HFFc6 (cell line): ENCODE measurements at places on chromosomes 5 and 9. TPM values are rescaled to one million over a fixed set of nuclear protein-coding genes. Genes with fewer than 3 reads are reported as not detected.

DNA sequence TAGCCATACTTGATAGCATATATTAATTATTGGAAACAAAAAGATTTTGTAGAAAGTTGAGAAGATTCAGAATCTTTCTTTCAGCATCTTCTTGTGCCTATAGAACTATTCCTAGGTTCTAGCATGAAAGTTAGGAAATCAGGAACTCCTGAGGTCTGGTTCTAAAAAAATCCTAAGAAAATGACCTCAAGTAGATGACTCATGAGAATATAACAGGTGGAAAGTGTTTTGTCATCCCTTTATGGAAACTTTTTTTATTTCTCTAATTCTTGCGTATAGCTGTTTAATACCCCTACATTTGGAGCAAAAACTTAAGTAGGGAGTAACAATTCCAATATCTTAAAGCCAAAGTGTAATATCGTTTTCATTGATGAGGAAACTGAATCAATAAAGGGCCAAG is 574.1 kb downstream of the NR2F1-AS1 start:
- H3K27ac ChIP-seq: no peak overlapping the region
- H3K4me1 ChIP-seq: no peaks in the 10 kb centered on the region
- no peaks in the 10 kb centered on the region for H3K36me3 ChIP-seq
- DNase-seq: no peak

DNA sequence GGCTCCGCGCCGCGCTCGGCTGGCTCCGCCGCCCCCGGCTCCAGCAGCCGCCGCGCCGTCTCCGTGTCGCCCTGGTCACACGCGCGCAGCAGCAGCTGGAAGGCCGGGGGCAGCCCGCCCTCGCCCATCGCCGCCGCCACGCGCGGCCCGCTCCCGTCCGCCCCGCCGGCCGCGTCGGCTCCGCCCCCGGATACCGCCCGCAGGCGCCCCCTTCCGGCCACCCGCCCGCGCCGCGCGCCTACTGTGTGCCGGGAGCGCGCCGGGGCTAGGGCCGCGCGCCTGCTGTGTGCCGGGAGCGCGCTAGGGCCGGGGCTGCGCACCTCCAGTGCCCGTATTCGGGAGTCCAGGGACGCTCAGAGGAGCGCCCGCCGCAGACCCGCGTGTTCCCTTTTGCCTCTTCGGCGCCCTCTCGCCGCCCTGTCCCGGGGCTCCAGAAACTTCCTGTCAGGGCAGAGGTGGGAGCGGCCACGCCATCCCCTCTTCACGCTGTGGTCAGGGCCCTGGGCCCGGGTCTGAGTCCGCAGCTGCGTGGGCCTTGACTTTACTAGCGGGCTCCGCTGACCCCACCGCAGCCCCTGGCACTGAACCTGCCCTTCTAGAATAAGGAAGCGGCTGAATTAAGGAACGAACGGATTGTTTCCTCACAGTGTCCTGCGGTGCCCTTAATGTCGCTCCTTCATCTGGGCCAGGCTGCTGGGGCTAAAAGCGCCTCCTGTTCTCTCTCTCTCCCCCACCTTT is at the start of gene ANKS6:
ANKS6 (minus strand) TSS at position 192 of the 738 bp plus-strand sequence; CDS start at position 128, 64 bp downstream.
- H3K27me3 ChIP-seq: peaks cover 4% of the 10 kb centered on the region; the same call in 1 of the 2 replicates
- no peak within 1 kb of the TSS for H3K27ac ChIP-seq
- H3K4me3 ChIP-seq: peak within 1 kb of the TSS; percentile 86
- DNase-seq: peak; percentile 39
- H3K36me3 ChIP-seq: peaks cover 14% of the 10 kb centered on the region

- peaks cover 49% of the 10 kb centered on the region for H3K4me1 ChIP-seq
- no peak for DNase-seq
- H3K36me3 ChIP-seq: no peaks in the 10 kb centered on the region
- H3K4me3 ChIP-seq: no peak overlapping the region
Observed at GRCh38 chr9:114608525-114608796, 2.6 kb upstream of the TMEM268 start.

- H3K36me3 ChIP-seq: no peaks in the 10 kb centered on the region
- no peaks in the 10 kb centered on the region for H3K4me1 ChIP-seq
- no peak overlapping the region for H3K27ac ChIP-seq
- H3K27me3 ChIP-seq: no peaks in the 10 kb centered on the region
Observed at GRCh38 chr9:7443541-7443940, 356.0 kb downstream of the DMAC1 start.

DNA sequence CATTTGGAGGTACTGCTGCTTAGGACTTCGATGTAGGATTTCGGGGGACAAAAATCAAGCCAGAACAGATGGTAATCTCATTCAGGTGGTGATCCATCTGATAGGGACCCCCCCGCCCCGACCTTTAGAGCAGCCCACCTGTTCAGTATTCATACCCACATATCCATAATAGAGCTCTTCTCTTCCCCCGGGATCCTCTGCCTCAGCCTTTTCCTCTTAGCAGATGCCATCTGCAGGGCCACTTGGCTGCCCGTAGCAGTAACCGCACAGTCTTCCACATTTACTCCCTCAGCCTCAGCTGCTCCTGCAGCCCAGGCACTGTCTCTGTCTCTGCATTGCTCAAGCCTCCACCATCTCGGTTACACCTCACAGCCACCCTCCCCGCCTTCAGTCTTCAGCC is 65.8 kb upstream of the RARS1 start:
- no peak overlapping the region for H3K4me3 ChIP-seq
- H3K36me3 ChIP-seq: no peaks in the 10 kb centered on the region
- H3K27me3 ChIP-seq: peaks cover 4% of the 10 kb centered on the region
- H3K27ac ChIP-seq: no peak overlapping the region
- peaks cover 10% of the 10 kb centered on the region for H3K4me1 ChIP-seq
- no peak for DNase-seq

Gene DEPDC1B
- 2.7 to 5.7 TPM (median 5.3 TPM) in 3 replicates for total RNA-seq

Gene PKD2L2
- not detected in 2 replicates for total RNA-seq

Gene WHRN
- 3.6 and 4.9 TPM in 2 replicates for total RNA-seq
